ENCODE measurements at places on chromosomes 11 and 22.

- no peak for DNase-seq
These were observed 62.7 kb upstream of the FIBIN start for GRCh38 chr11:26931248-26931631.

DNA sequence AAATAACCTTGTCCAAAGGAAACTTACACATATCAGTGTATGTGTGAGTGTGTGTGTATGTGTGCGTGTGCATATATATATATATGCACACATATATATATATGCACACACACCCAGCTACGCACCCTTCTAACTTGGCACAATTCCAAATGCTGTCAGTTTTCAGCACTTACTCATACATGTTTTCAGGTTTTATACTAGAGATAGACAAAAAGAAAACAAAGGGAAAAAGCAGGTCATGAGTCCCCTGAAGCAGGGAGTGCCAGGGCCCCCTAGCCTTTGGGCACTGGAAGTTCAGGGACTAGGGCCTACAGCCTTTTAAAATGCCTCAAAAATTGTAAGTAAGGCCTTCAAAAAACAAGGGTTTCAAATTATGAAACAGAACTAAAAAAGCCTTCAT is 265.4 kb downstream of the CADM1 start:
- DNase-seq, result no peak

- no peak for DNase-seq
These were observed 29.9 kb downstream of the LRFN4 start for GRCh38 chr11:66886671-66887221.

DNA sequence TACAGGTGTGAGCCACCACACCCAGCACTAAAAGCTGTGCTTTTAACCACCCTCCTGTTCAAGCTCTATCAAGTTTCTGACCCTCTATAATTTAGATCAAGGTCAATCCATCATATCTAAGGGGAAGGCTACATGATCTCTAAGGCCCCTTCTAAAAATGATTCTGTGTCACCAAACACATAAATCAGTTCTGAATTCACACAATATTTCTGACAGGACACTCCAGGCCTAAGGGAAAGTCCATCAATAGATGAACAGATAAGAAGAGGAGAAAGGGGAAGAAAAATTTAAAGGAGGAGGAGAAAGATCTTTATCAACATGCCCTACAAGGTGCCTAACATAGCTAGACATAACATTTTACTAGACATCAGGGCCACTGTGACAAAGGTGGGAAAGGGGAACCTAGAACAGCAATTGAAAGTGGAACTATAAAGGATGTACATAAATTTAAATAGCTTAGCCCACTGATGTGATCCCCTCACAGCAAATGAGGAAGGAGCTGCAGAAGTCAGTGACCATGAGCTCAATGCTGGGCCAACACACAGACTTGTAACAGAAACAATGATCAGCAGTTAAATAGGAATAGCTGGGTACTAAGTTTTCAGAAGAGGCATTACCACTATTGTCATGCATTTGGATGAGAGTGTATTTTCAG is 4.7 kb downstream of the PRCP start:
- DNase-seq, result no peak

DNA sequence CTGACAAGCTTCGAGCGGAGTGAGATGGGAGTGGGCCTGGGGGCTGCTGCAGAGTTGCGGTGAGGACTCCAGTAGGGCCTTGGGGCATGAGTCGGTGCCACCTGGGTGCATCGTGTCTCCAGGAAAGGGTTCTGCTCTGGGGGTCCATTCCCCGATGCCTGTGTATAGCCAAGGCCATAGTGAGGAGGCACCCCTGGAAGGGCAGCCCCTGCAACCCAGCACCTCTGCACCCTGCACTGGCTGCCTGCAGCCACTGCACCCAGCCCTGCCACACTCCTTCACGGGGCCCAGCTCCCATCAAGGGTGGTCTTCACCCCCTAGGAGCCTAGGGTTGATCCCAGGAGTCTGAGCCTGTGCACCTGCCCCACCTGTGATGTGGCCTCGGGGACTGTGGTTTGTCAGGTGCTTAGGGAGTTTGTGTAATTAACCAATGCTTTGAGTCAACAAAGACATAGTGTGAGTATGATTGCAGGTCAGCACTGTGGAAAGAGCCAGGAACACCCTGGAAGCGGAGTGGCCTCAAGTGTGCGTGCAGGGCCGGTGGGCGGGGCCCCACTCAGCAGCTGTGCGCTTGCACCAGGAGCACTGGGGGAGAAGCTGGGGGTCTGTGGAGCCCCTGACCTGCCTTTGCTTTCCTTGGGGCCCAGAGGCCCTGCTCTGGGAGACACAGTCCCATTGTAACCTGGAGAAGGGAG is 1299.3 kb downstream of the BRD1 start:
- DNase-seq, result peak; percentile 74

Data from lower lobe of right lung (tissue), 2 donors.